WERI-Rb-1 (cell line): ENCODE measurements at places on chromosomes 5 and 9.

- no peak for DNase-seq
Measured at GRCh38 chr5:168529374-168530234, 499 bp downstream of the FBLL1 start.

- no peak for DNase-seq
Measured at GRCh38 chr5:174816858-174817257, 92.5 kb downstream of the MSX2 start.

- no peak for DNase-seq
Measured at GRCh38 chr9:106728860-106729259, 134.1 kb upstream of the ZNF462 start.

- peak; percentile 57 for DNase-seq
Measured at GRCh38 chr9:71001780-71002386, 119.5 kb downstream of the TRPM3 start.

- no peak for DNase-seq
Measured at GRCh38 chr9:4689021-4689420, 9.7 kb downstream of the CDC37L1 start.

GRCh38 chr9:82012276-82012675, 23.7 kb downstream of the SPATA31D1 start:
- no peak for DNase-seq

DNA sequence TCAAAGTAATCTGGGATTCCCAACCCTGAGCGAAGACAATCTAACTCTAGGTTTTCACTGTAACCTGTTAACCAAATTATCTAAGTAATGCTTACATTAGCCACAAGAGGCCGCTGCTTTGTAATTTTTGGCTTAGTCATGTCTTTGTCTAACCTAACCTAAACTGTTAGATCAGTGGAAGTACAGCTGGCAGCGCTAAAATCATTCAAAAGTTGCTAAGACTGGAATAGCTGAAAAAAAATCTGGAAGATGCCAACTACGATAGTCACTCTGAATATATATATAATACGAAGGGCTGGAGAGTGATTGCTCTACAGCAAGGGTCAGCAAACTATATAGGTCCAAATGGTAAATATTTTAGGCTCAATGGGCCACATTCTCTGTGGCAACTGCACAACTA, 60.2 kb downstream of the FBXO38 start:
- DNase-seq, result peak; percentile 25

DNA sequence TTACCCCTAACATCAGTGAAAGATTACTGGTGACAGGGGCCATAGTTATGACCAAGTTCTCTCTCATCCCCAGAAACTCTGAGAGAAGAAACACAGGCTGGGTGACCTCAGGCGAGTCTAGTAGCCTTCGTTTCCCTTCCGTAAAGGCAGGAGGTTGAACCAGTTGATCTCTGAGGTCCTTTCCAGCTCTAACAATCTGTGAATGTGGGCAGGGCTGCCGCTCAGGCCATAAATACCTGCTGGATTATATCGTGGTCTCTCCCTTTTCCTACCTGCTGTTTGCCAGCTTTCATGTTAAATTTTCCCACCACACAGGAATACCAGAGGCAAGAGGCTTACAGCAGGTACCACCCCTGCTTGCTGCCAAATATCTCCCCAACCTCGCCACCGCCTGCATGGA, 357.5 kb downstream of the SH3GL2 start:
- no peak for DNase-seq

DNA sequence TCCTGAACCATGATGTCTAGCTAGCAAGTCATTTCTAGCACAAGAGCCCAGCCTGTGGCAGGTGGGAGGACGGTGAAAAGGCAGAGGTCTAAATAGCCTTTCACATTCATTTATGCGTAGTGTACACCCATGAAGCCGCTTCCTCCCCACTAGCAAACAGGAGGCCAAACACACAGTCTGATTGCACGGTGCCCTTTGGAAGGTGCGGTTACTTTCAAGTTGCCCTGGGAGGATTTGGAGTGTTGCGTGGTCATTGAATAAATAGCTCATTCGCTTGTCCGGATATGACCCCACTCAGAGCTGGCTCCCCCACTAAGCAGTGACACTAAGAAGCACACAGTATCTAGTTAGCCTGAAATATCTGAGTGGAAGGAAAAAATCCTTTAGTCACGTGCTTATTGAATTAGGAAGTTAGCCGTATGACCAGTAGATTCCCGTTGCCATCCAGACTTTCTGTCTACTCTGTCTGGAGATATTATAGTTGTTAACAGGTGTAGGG, 664 bp upstream of the ARSB start:
- peak; percentile 69 for DNase-seq

DNA sequence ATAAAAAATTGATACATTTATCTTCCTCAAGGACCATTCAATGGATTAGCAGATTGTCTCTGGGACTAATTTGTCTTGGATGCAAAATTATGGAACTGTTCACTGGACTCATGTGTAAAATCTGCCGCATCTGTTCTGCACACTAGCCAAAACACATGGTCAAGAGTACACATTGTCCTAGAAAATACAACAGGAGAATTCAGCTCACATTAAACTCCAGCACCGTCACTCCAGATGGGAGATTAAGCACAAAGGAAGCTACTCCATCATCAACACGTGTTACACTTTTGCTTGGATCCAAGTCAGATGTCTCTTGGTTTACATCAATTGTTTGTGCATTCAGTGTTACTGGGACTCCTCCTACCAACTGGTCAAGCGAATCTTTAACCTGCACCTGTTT, 28.8 kb downstream of the C5 start:
- DNase-seq, result no peak

- DNase-seq, result no peak
Measured at GRCh38 chr5:1484730-1485578, 38.8 kb downstream of the LPCAT1 start.

- DNase-seq, result no peak
Measured at GRCh38 chr5:72408603-72409002, 88.4 kb downstream of the PTCD2 start.

- DNase-seq, result no peak
Measured at GRCh38 chr5:34913072-34913471, 2.2 kb downstream of the RAD1 start.

DNA sequence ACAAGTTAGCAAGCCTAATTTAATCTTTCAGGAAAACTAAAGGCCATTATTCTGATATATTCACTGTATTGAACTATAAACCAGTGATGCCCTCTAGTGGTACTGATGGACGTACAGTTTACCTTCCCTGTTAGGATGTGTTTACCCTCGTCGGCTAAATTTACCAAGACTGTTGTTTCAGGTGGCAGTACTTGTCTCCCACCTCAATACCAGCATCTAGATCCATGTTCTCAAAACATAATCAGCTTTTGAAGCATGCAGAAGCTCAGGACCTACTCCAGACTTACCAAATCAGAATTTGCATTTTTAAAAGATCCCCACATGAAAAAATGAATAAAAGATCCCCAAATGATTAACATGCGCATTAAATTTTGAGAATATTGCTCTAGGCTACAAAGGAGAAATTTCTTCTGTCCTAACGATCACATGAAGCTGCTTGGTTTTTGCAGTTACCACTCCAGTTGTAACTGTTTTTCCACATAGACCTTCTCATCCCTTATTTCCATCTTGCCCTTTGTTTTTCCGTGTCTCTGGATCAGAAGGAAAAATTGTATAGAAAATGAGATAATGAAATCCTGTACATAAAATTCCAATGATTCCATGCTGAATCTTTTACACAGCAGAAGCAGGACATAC, 3.2 kb upstream of the BAAT start:
- DNase-seq, result peak; percentile 36

- no peak for DNase-seq
Measured at GRCh38 chr5:149951138-149951749, 6.7 kb upstream of the PDE6A start.

DNA sequence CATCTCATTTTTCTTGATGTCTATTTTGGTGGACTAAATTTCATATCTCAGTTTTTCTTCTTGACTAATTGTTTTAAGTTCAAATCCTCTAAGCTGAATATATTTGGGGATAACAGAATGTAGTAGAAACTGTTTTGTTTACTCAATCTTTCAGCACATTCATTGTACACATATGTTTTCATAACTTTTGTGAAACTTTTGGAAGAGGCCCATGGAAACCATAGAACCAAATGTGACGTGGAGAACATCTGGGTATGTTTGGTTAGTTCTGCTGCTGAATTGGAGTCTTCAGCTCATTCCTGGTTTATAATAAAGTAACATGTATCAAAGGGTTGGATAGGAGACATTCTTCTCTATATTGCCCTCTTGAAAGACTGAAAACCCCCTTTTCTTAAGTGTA, 88.4 kb downstream of the CCDC171 start:
- DNase-seq, result no peak

DNA sequence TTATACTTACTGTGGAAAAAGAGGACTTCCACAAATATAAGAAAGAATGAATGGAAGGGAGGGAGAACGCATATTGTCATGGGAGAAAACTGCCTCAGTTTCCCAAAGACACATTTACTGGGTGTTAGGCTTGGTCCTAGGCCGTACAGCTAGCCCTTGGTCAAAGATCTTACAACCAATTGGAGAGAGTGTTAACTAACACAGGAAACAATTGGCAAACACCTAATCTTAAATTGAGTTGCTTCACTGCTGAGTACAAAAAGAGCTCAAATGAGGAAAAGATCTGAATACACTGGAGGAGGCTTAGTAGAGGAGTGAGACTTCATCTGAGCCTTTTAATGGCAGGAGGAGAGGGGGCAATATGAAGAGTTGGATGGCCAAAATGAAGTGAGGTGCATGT, 161.7 kb downstream of the GLIS3 start:
- DNase-seq, result no peak

DNA sequence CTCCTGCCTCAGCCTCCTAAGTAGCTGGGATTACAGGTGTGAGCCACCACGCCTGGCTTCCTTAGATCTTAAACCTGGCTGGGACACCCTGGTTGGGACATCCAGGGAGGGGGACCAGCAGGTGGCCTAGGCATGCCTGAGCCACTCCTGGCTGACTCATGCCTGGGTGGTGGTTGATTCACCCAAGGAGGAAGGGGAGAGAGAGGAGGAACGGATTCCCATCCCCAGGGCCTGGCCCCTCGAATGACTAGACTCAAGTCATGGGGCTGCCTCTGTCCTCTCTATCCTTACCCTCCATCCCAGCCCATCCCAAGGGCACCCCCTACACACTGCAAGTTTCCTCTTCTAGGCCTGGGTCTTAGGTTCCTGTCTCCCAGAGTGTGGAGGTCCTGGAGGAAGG, 12.7 kb downstream of the EEIG1 start:
- DNase-seq, result no peak

- DNase-seq, result no peak
Measured at GRCh38 chr9:108416324-108416723, 439.5 kb downstream of the ACTL7B start.

GRCh38 chr5:179839328-179840256, 18.9 kb downstream of the SQSTM1 start:
- DNase-seq, result no peak

- no peak for DNase-seq
Measured at GRCh38 chr5:143032581-143032836, 262.3 kb downstream of the ARHGAP26 start.

DNA sequence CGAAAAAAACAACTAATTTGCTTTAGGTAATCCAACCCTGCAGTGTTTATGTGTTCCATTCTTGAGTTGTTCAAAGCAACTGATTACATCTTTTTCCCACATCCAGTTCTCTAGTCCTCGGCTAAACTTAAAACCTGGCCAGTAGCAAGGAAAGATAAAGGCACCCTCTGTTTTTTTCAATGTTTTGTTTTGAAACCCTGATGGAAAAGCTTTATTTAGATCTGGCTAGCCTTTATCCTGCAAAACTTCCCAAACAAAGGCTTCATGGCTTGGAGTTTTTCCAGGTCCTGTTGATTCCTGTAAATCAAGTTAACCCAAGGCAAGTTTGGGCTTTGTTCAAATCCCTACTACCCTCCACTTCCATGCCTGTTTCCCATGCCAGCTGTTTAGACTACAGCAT, 105.1 kb downstream of the CEMIP2 start:
- DNase-seq, result no peak

DNA sequence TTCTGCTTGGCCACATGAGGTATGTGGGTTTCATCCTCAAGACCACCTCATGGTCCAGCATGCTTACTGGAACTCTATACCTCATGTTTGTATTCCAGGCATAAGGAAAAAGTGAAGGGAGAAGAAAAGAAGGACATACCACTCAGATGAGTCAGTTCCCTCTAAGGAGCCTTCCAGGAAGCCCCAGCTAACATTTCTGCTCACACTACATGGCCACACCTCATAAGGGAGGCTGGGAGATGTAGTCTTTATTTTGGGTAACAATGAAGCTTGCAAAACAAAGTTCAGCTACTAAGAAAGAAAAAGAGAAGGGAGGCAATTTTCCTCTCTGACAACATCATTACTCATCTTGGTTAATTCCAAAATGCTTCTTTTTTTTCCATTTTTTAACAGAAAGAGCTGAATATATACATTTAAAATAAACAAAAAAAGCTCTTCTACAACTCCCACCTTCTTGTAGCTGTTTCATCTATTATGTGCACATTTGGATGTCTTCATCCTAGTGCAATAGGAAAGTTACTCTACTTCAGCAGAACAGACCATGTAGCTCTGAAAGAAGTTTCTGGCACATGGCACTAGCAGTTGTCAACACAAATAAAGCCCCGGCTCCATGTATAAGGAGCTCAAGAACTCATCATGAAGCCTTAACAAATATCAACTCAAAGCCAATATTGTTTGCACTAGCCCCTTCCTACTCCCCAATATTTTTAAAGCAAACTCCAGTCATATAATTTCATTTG, 123.6 kb upstream of the CCDC112 start:
- no peak for DNase-seq

DNA sequence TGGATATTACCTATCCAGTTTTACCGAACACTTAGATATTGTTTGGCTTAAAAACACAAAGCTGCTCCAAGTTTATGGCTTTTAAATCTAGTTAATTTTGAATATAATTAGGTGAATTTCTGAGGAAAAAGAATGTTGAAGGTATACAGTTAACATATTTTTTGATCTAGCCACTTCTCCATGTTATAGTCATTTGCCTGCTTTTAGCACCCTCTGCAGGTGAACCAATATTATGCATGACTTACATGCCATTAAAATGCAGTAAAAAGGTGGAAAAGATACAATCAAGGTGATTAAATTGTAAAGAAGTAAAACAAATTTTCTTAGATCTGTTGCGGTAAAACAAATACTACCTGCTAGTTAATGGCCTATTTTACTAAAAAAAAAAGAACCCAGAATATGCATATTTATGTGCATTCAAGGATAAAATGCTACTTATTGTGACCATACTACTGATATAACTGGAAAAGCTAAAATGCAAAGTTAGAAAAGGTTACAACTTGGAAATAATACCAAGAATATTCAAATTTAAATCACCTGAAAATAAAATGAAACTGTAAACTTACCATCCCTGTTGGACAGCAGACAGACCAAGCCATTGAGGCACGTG, 132.1 kb downstream of the AP3B1 start:
- DNase-seq, result peak; percentile 33

DNA sequence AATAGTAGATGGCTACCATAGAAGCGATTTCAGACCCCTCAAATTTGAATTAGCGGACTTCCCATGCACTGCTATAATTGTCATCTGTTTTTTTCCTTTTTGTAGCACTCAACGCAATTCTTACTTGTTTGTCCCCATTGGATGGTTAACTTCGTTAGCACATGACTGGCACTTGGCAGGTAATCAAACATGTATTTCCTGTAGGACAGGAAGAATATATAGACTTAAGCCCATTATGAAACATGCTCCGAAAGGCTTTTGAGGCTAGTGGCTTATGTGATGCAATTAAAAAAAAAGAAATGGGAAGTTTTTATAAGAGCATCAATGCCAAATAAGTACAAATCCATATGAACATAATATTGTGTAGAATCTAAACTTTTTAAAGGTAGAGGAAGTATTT, 301.2 kb downstream of the PSAT1 start:
- no peak for DNase-seq
